ENCODE measurements at places on chromosomes 11 and 22. TPM values are rescaled to one million over a fixed set of nuclear protein-coding genes. Genes with fewer than 3 reads are reported as not detected.
A peak's percentile ranks its signal among the peaks of the same experiment; 100 is the strongest.

HEPN1 gene
- not detected for total RNA-seq

CSKMT gene
- total RNA-seq = 29.2 TPM

DUSP18 gene
- total RNA-seq = 7.3 TPM

SORL1 gene
- 57.5 TPM for total RNA-seq

SLC22A8 gene
- not detected for total RNA-seq

NADSYN1 gene
- total RNA-seq = 60.1 TPM

FGF4 gene
- total RNA-seq = 3.5 TPM

DCHS1 gene
- 12.1 TPM for total RNA-seq

DENND5A gene
- 119 TPM for total RNA-seq

SLC25A18 gene
- total RNA-seq = 14.3 TPM

OR52I2 gene
- total RNA-seq = not detected

GRCh38 chr22:17906978-17907747 lies 117.2 kb downstream of the MICAL3 start:
- H3K4me1 ChIP-seq = peaks cover 11% of the 10 kb centered on the region
- H3K27me3 ChIP-seq = no peaks in the 10 kb centered on the region
- peaks cover 26% of the 10 kb centered on the region for H3K36me3 ChIP-seq

- peaks cover 81% of the 10 kb centered on the region for H3K36me3 ChIP-seq
- H3K4me3 ChIP-seq = no peak overlapping the region
- H3K27ac ChIP-seq = no peak overlapping the region
- peaks cover 6% of the 10 kb centered on the region for H3K4me1 ChIP-seq
- peak; percentile 65 for DNase-seq
These were observed 35.0 kb downstream of the TPBGL start for GRCh38 chr11:75275581-75275980.

DNA sequence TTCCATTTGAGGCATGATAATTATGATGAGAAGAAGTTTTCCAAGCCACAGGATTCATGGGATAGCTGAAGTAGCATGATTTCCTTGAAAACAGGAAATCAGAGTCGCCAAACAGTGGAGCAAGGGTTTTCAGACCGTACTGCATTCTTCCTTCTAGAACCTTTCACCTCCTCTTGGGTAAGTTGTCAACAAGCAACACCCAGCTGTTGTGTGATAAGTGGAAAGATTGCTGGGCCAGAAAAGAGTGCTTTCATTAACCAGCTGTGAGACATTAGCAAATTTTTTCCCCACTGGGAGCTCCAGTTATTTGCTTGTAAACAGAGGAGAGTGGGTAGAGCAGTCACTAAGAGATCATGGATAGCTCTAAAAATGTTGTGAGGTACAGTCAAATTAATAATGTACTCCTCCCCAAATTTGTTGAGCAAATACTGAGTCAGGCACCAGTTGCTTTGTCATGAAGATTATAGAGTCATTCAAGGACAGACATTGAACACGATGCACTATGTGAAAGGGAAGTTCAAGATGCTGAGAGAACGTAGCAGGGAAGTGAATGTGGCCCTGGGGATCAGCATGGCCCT lies 11.7 kb upstream of the MPEG1 start:
- no peaks in the 10 kb centered on the region for H3K36me3 ChIP-seq
- H3K4me3 ChIP-seq = no peak overlapping the region
- no peak for DNase-seq
- no peaks in the 10 kb centered on the region for H3K27me3 ChIP-seq
- no peak overlapping the region for H3K27ac ChIP-seq
- no peaks in the 10 kb centered on the region for H3K4me1 ChIP-seq

GRCh38 chr11:69365558-69365957 lies 71.6 kb downstream of the MYEOV start:
- no peaks in the 10 kb centered on the region for H3K36me3 ChIP-seq
- peak; percentile 7 for DNase-seq
- no peaks in the 10 kb centered on the region for H3K27me3 ChIP-seq
- no peaks in the 10 kb centered on the region for H3K4me1 ChIP-seq
- H3K4me3 ChIP-seq = no peak overlapping the region

DNA sequence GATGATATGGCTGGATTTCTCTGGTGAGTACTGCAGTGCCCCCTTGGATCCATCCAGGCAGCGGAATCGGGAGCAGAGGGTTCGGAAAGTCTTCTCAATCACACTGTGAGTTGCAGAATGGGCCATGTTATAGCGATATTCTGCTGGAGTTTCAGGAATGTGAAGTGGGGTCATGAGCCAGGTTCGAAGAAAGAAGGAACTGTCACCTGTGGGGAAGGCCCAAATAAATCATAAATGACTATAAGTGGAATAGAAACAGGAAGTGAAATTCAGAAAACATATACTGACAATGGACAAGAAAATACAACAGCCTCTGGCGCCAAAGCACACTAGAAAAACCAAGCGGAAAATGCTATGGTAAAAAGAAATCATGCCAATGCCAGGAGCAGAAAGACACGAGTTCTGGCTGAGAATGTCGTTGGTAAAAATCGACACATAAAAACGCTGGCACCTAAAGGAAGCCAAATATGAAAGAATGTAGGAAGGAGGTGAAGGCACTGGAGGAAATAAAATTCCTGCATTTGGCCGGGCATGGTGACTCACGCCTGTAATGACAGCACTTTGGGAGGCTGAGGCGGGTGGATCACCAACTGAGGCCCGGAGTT lies 10.0 kb upstream of the AMBRA1 start:
- H3K4me3 ChIP-seq = no peak overlapping the region
- no peak for DNase-seq

DNA sequence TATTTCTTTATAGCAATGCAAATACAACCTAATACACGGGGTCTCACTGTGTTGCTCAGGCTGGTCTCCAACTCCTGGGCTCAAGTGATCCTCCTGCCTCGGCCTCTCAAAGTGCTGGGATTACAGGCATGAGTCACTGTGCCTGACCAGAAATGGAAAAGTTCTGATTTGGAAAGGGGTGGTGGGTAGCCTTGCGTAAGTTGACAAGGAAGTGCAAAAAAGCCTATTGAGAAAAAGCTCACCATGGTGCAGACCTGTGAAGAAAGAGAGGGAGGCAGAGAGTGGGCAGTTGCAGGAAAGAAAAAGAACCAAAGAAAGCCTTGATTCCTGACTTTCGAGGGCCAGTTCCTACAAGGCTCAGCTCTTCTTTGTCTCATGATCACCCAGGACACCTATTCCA lies 27.1 kb downstream of the AGBL2 start:
- no peaks in the 10 kb centered on the region for H3K27me3 ChIP-seq
- no peak overlapping the region for H3K27ac ChIP-seq
- H3K4me1 ChIP-seq = no peaks in the 10 kb centered on the region
- no peak for DNase-seq
- no peak overlapping the region for H3K4me3 ChIP-seq

DNA sequence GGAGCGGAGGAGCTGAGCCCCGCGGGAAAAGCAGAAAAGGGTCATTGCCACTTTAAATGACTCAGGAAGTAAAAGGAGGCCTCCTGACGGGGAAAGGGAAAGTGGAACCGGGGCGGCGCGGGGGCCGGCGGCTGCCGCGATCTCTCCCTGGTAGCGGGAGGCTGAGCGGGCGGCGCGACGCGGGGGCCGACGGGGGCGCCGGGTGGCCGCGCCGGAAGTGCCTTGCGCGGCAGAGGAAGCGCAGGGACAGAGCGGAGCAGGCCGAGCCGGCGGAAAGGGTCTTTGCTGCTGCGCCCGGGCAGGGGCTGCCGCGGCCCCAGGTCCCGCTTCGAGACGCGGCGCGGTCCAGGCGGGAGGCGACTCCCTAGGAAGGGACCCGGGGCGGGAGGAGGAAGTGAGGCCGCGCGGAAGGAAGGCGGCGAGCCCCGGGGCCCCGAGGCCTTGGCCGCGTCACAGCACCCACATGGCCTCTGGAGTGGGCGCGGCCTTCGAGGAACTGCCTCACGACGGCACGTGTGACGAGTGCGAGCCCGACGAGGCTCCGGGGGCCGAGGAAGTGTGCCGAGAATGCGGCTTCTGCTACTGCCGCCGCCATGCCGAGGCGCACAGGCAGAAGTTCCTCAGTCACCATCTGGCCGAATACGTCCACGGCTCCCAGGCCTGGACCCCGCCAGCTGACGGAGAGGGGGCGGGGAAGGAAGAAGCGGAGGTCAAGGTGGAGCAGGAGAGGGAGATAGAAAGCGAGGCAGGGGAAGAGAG lies at the start of gene TRIM44:
TSS of gene TRIM44 (plus strand) at position 127 of the 759 bp plus-strand sequence. CDS start at position 464, 337 bp downstream.
- no peaks in the 10 kb centered on the region for H3K4me1 ChIP-seq
- H3K27me3 ChIP-seq = peaks cover 30% of the 10 kb centered on the region
- DNase-seq = peak; percentile 90
- peaks cover 6% of the 10 kb centered on the region for H3K36me3 ChIP-seq

GRCh38 chr11:126112547-126112946 lies 49.9 kb upstream of the CDON start:
- H3K27me3 ChIP-seq = no peaks in the 10 kb centered on the region
- no peak overlapping the region for H3K4me3 ChIP-seq
- peak; percentile 49 for DNase-seq
- no peaks in the 10 kb centered on the region for H3K36me3 ChIP-seq
- peaks cover 3% of the 10 kb centered on the region for H3K4me1 ChIP-seq

DNA sequence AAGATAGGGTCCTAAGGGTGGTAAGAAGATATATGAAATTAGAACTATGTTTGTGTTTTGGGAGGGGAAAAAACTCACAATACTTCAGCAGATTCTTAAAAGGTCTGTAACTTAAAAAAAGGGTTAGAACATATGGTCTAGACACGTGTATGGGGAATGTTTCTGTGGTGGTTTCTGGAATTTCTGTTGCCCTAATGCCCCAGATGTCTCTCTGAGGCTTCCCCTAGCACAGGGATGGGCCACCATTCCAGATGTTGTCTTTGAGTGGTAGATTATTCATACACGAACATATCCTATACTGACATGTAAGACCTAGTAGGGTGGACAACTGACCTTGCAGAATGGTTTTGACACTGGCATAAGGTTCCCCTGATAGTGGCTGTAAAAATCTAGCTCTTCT lies 26.2 kb downstream of the EHF start:
- H3K4me1 ChIP-seq = peaks cover 7% of the 10 kb centered on the region
- no peak overlapping the region for H3K4me3 ChIP-seq
- no peak overlapping the region for H3K27ac ChIP-seq
- H3K27me3 ChIP-seq = no peaks in the 10 kb centered on the region
- H3K36me3 ChIP-seq = no peaks in the 10 kb centered on the region

- H3K4me3 ChIP-seq = no peak overlapping the region
- no peaks in the 10 kb centered on the region for H3K27me3 ChIP-seq
- no peaks in the 10 kb centered on the region for H3K36me3 ChIP-seq
- no peaks in the 10 kb centered on the region for H3K4me1 ChIP-seq
These were observed 17.6 kb upstream of the COMT start for GRCh38 chr22:19923914-19924513.

GRCh38 chr22:45248832-45249561 lies 8.3 kb upstream of the KIAA0930 start:
- H3K27ac ChIP-seq = no peak overlapping the region
- H3K4me1 ChIP-seq = peaks cover 3% of the 10 kb centered on the region
- H3K36me3 ChIP-seq = no peaks in the 10 kb centered on the region
- H3K4me3 ChIP-seq = no peak overlapping the region

- no peak overlapping the region for H3K4me3 ChIP-seq
- H3K4me1 ChIP-seq = no peaks in the 10 kb centered on the region
- peak; percentile 57 for DNase-seq
- H3K36me3 ChIP-seq = no peaks in the 10 kb centered on the region
- peaks cover 89% of the 10 kb centered on the region for H3K27me3 ChIP-seq
These were observed 1.2 kb upstream of the ASCL2 start for GRCh38 chr11:2271327-2272227.

- no peaks in the 10 kb centered on the region for H3K27me3 ChIP-seq
- DNase-seq = no peak
- peaks cover 4% of the 10 kb centered on the region for H3K4me1 ChIP-seq
- no peak overlapping the region for H3K27ac ChIP-seq
- H3K4me3 ChIP-seq = no peak overlapping the region
- H3K36me3 ChIP-seq = peaks cover 26% of the 10 kb centered on the region
These were observed 33.0 kb downstream of the AHNAK start for GRCh38 chr11:62513626-62514025.

- no peak overlapping the region for H3K4me3 ChIP-seq
- H3K27ac ChIP-seq = no peak overlapping the region
- H3K4me1 ChIP-seq = peaks cover 19% of the 10 kb centered on the region
- H3K36me3 ChIP-seq = no peaks in the 10 kb centered on the region
- H3K27me3 ChIP-seq = no peaks in the 10 kb centered on the region
- no peak for DNase-seq
These were observed 31.9 kb upstream of the UPB1 start for GRCh38 chr22:24463071-24463760.

DNA sequence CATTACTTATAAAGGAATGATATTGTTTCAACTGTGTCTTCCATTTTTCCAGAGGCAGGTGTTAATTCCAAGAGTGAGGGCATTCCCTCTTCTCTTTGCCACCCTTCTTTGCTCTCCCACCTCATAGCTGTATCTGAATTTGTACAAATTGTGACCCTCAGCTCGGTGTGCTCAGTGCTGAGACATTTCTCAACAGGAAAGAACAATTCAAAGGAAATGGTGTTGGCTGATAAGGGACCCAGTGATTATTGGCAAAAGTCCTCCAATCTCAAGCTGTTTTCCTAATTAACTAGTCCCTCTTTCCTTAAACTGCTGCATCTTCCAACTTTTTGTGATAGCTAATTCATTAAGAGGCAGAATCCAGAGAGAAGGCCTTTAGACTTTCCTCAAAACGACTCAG lies 408.9 kb upstream of the SYN3 start:
- H3K36me3 ChIP-seq = no peaks in the 10 kb centered on the region
- no peak overlapping the region for H3K4me3 ChIP-seq
- DNase-seq = no peak
- no peaks in the 10 kb centered on the region for H3K27me3 ChIP-seq
- H3K27ac ChIP-seq = no peak overlapping the region

Measured in endodermal cell (in vitro differentiated cells).